Activated CD8-positive, alpha-beta memory T cell treated with anti-CD3 and anti-CD28 coated beads, Interleukin-2, amount 50 U/mL, for 4 hours (primary cell): ENCODE measurements at places on chromosomes 7 and 10.
A peak's percentile ranks its signal among the peaks of the same experiment; 100 is the strongest.

DNA sequence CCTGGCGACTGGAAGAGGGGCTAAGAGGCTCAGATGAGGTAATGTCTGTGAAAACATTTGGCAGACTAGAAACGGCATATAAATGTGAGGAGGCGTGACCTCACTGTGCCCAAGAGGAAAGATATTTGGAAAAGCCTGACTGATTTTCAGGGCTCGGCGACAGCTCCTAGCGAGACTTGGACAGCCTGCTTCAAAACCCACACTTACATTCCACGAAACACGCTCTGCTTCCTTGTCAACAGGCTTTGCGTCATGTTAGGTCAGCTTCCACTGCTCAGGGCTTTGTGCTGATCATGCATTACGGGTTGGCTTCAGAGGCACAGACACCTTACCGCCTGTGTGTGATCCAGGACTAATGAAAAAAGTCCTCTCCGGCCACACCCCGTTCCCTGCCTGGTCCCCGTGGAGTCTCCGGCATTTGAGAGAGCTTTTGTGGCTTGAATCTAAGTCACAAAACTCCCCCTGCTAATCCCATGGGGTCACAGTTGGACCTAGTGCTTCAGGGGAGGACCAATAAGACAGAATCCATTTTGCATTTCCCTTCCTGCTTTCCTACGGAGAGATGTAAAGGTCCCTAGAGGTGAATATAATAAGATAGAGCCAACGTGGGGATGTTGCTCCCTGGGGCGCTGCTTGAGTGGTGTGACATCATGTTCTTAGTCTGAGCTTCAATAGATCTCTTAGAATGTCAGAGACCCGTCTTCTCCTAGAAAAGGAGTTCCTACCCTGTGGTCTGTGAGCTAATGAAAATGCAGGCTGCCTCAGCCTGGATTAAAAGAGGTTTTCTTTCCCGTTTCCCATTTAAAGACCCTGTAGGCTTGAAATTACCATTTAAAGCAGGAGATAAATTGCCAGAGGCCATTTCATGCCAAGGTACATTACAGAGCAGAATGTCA, 25.5 kb downstream of the FGFBP3 start:
- DNase-seq, result no peak

DNA sequence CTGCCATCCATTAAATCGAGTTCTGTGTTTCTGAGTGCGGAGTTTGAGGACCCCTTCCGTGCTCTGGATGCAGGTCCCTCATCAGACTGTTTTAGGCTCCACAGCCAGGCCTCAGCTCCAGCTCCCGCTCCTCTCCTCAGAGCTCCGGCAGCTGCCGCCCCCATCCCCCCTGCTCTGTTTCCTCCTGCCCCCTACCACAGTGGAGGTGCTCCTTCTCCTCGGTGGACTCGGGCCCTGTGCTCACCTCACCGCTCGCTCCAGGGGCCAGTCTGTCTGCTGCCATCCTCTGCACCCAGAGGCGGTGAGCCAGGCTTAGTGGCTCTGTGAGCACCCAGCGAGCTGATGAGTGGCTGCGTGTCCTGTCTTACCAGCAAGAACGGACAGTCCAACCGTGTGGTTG, 21.4 kb upstream of the PRKAR1B start:
- DNase-seq, result no peak

- no peak for DNase-seq
Measured at GRCh38 chr7:54877683-54878082, 118.7 kb upstream of the SEC61G start.

DNA sequence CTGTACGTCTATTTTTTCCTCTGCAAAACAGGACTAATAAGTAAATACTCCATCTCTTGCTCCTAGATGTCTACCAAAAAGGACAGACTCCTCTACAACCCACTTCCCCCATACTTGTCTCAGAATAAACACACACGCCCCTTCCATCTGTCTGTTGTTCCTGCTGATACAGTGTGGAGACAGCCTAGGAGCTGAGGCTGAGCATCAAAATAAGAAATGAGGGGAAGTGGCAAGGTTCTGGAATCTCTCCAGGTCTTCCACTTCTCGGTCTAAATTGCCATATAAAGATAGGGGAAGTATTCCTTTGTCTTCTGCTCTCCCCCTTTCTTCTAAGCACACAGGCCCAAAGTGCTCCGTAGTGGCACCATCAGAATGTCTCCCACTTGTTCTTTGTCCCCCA, 30.8 kb upstream of the VSIR start:
- DNase-seq, result no peak

- no peak for DNase-seq
Measured at GRCh38 chr10:21985541-21985940, 18.0 kb downstream of the DNAJC1 start.

GRCh38 chr7:33024189-33024757, 38.3 kb downstream of the NT5C3A start:
- DNase-seq, result no peak

GRCh38 chr7:105521027-105521716, 899 bp downstream of the PUS7 start:
- DNase-seq, result peak; percentile 60

GRCh38 chr7:6558837-6559236, 7.6 kb upstream of the GRID2IP start:
- no peak for DNase-seq

GRCh38 chr10:34996843-34997242, 93.3 kb downstream of the CUL2 start:
- DNase-seq, result no peak

- DNase-seq, result no peak
Measured at GRCh38 chr7:138158739-138159528, 82.7 kb downstream of the AKR1D1 start.

- no peak for DNase-seq
Measured at GRCh38 chr10:66294538-66294937, 631.3 kb upstream of the LRRTM3 start.

DNA sequence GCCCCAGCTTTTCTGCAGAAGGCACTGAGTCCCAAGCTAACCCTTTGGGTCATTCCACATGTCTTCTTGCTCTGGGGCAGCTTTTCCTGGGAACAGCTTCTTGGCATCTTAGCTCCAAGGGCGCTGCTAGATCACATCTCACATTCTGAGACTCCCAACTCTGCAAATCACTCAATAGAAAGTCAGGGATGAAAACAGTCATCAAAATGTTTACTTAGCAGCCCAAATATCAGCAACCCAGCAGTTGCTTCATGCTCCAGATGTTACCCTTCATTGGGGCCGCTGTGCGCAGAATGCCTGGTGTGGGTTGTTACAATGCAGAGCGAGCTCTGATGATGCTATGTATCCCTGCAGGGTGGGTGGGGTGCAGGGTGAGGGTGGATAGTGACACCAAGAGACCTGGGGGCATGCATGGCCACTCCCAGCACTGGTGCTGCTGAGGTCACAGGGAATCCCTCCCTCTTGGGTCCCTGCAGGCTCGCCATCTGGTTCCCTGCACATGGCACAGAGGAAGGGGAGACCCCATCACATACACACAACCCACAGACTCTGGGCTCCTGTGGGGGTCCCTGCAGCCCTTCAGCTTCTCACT, 19.0 kb downstream of the WDFY4 start:
- DNase-seq, result no peak

DNA sequence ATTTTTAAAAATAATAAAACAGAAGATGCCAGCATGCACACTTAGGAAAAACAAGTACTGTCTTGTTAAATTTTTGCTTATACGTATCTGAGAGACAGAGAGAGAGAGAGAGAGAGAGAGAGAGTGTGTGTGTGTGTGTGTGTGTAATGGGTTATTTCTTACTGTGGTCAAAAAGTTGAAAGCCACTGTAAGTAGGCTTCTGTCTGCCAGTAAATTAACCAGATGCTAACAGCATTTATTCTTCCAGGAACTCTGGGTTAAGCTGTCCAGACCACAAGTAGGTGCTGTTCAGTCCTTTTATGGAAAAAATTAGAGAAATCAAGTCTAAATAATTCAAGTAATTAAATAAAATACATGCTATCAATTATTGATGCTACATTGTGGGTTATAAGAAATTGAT, 39.7 kb downstream of the RNF32 start:
- no peak for DNase-seq
